ENCODE measurements at places on chromosomes 16 and 17.

DNA sequence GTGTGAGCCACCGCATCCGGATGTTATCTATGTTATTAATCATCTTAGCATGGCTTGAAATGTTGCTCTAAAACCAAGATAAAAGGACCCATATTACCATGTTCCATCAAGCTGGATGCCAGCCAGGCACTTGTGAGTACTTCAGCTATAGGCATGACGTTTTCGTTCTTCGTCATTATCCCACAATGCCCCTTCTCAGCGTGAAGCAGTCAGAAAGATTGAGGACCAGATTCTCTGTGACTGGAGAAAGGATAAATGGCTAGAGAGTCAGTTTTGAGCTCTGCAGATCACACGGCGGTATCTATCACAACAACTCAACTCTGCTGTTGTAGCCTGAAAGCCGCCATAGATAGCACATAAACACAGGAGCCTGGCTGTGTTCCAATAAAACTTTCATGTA is 29.8 kb upstream of the LCMT1 start:
- DNase-seq = no peak

GRCh38 chr16:28924399-28924761 is 658 bp downstream of the RABEP2 start:
- DNase-seq = no peak

DNA sequence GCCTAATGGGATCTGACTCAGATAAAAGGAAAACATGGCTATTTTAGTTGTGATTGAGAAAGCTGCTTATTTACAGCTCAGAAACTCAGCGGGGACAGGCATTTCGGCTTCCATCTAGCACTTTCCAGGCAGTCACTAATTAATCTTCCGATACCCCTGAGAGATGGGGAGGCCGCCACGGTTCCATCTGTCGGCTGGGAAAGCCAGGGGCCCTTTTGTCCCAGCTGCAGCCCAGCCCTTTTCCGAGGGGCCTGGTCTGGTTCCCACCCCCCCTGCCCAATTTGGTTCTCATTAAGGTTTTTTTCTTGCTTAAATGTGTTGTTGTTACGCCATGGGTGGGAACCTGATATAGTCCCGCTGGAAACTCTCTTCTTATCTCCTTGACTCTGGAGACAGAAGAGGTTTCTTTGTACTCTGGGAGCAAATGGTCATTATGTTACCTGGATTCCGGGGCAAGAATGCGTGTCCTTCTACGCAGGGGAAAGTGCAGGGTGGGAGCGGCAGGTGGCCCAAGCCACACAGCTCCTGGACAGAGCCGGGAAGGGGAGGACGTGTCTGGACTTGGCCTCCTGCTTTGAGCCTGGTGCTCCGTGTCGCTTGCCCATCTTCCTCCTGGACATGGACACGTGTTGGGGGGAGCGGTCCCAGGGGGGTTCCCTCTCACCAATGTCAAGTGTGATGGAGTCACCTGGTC is 50.9 kb upstream of the GSE1 start:
- no peak for DNase-seq

DNA sequence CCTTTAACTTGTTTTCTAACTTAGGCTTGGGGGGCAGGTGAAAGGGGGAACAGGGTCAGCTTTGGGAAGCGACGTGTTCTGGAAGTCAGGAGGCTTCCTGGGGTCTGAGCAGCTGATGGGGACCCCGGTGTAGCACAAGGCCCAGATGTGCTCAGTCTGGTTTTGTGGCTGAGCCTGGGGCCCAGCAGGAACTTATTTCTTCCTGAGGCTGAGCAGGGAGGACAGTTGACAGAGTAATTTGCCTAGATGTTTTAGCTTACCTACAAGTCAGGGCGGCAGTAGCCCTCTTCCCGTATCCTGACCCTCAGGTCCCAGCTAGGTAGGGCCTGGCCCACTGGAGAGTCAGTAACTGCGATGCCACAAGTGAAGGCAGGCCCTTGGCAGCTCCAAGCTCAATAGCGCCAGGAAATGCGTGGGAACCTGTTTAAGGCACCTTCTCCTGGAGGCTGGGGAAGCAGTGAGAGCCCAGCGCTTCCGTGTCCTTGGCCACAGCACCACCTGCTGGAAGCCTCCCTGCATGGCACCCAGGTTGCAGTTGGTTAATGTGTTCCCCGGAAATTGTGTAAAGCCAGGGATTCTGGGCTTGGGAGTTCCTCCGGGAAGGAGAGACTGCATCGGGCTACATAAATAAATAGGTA is 5.2 kb downstream of the CCR7 start:
- DNase-seq = peak; percentile 91

GRCh38 chr16:74281300-74281699 is 15.3 kb upstream of the PSMD7 start:
- no peak for DNase-seq

- no peak for DNase-seq
These were observed 35.7 kb downstream of the IKZF3 start for GRCh38 chr17:39828443-39828842.

GRCh38 chr17:74478420-74479100 is 12.1 kb downstream of the CD300A start:
- DNase-seq = no peak

DNA sequence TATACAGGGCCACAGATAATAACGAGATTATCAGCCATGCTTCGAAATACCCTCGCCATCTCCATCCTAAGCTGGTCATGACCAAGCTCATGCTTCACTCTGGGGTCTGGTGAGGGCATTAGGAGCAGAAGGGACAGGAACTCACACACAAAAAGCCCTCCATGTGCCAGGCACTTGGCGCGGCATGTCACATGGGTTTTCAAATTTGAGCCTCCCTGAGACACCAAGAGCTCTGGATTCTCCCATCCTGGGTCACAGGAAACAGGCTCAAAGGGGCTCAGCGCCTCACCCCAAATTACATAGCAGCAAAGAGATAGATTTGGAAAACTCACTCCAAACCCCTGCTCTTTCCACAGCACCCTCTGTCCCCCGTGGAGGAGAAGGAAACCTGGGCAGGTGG is 239.5 kb downstream of the GSG1L start:
- no peak for DNase-seq

DNA sequence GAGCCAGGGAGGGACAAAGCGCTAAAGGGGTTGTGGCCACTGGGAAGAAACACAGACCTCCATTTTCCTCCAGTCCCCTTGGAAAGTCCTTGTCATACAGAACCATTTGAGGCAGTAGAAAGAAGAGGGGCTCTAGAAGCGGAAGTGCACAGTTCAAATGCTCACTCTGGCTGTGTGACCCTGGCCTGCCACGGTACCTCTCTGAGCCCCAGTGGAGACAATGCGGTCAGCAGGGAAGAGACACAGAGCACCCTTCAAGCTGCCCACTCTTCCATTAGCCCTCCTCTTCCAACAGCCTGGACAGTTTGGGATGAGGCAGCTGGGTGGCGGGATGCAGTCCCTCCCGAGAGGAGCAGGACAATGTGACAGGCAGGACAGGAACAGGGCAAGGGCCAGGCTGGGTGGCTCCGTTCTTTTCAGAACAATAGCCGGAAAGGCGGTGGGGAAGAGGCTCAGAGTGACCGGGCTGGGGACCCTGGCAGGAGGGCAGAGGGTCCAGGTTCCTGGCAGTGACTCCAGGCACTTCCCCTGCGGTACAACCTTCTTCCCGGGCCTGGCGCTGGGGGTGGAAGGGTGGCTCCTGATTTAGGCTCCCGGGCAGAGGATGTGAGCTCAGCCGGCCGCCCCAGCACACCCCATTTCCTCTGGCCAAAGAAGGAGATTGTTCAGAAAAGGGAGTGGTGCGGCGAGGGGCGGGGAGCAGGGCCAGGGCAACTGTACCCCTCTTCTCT is 5.6 kb downstream of the CASKIN2 start:
- DNase-seq = no peak

GRCh38 chr16:58458606-58459343 is 41.2 kb upstream of the NDRG4 start:
- no peak for DNase-seq

- no peak for DNase-seq
These were observed 1.2 kb upstream of the NARF start for GRCh38 chr17:82457073-82457928.

- no peak for DNase-seq
These were observed 120.6 kb downstream of the IRF8 start for GRCh38 chr16:86019446-86020047.

GRCh38 chr17:2563543-2563942 is 29.9 kb upstream of the PAFAH1B1 start:
- DNase-seq = no peak

DNA sequence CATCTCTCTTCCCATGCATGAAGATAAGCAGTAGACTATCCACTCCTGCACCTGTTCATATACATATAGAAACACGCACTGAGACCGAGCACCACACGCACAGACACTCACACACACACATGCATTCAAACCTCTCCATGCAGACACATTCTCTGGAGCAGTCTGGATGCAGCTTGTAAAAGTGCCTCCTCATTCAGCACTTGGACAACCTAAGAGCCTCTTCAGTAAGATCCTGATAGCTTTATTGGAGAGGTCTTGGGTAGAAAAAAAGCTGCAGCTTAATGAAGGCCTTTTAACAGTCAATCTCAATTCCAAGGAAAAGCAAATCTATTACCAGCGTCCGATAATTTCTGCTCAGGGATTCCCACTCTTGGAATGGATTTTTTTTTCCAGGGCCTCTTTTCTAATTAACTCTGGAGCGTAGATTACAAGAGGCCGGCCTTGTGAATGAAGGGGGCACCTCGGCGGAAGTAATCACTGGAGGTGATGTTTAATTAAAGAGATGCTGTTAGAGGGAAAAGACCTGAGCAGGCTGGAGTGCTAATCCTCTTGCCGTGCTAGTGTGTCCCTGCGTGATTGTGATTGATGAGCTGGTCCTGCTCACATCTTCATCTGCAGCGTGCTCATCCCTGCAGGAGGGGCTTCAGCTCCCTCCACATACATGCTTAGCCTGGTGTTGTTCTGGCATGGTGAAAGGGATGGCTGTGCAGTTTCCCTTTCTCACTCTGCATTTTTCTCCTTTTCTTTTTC is 155.1 kb downstream of the RBFOX1 start:
- DNase-seq = no peak

- DNase-seq = peak; percentile 27
These were observed 238.1 kb downstream of the MAF start for GRCh38 chr16:79362300-79362970.

DNA sequence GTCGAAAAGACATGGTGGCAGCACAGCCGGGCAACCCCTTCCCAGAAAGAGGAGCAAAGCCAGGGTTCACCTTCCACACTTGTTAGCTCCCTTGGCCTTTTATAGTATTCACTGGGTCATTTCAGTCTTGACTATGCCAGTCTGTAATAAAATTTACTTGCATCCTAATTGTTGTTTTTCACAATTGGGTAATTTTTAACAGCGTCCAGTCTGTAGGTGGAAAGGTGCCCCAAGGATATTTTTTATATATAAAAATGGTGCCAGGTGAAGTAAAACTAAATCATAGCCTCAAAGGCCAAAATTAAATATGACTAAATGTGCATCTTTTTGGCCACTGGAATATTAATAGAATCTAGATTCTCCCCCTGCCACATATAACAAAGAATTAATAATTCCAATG is at the start of gene KRT26:
KRT26 (minus strand) TSS at position 101 of the 400 bp plus-strand sequence; CDS start at position 13, 88 bp downstream.
- DNase-seq = no peak

GRCh38 chr16:23847948-23848347 is 12.2 kb downstream of the PRKCB start:
- no peak for DNase-seq

DNA sequence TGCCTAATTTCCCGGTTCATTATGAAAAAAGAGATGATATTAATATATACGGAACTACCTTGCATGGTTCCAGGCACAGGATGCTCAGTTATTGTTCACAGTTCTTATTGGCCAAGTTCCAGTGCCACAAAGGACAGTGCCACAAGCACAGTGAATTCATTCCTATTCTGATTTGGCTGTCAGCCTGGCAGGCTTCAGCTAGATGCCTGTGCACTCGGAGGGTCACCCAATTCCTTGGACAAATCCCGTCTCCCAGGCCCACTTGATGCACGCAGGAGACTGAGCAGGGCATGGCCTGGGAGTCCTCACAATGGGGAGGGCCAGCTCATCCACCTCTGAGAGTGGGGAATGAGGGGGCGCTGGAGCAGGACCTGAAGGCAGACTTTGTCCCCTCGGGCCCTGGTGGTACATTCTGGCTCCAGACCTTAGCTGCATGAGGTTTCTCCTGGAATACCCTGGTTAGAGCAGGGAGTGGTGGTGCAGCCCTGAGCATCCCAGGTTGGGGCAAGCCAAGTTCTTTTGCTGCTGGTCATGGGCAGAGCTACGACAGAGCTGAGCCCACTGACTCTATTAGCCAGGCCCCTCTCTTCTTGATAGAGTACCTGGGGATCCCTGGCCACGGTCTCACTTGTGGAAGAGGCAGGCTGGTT is 41.4 kb downstream of the MIS12 start:
- no peak for DNase-seq

DNA sequence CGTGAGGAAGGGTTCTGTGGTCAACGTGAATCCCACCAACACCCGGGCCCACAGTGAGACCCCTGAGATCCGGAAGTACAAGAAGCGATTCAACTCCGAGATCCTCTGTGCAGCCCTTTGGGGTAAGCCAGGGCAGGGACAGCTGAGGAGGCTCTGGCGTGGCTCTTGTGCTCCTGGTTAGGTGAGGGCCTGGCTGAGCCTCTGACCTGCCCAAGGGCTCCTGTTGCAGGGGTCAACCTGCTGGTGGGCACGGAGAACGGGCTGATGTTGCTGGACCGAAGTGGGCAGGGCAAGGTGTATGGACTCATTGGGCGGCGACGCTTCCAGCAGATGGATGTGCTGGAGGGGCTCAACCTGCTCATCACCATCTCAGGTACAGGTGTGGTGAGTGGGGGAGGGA is 4.2 kb upstream of the C17orf107 start:
- no peak for DNase-seq

GRCh38 chr17:2883544-2884213 is 87.4 kb downstream of the RAP1GAP2 start:
- no peak for DNase-seq

GRCh38 chr17:49775546-49776260 is 11.8 kb upstream of the FAM117A start:
- DNase-seq = no peak

GRCh38 chr17:2814481-2815341 is 18.5 kb downstream of the RAP1GAP2 start:
- DNase-seq = peak; percentile 98

- DNase-seq = no peak
These were observed 9.6 kb upstream of the CES1 start for GRCh38 chr16:55842369-55843104.

DNA sequence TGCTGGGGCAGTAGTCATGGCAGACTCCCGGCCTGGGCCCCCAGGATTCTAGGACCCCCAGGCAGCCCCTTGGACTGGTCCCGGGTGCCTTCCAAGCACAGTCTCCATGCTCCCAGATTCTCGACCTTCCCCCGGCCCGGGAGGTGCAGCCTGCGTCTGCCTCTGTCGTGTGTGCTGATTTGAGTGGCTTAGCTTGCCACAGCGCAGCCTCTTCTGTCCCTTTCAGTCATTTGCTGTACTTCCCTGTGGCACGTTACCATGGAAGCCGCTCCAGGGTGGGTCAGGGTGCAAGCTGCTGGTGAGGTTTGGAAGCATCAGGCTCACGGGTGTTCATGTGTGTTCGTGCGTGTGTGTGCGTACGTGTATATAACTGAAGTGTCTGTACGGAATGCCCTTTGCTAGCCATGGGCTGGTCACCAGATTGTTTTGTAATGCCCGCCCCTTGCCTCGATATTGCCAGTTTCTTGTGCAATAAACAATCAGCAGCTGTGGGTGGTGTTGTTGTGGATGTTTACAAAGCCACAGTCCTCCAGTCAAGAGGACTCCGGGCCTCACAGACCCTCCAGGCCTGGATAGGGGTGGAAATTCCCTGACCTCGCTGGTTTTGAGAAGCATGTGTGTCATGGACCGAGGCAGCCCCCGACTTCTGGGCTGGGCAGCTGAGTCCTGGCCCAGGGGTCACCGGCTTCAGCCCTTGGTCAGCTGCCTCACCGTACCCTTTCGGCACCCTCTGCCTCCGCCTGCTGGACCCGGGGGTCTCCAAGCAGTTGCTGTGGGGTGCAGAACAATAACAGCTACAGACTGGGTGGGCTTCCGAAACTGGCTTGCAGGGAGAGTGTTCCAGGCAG is 9.7 kb upstream of the CLEC18A start:
- no peak for DNase-seq
